ENCODE measurements at places on chromosomes 1 and 21.
A peak's percentile ranks its signal among the peaks of the same experiment; 100 is the strongest.

DNA sequence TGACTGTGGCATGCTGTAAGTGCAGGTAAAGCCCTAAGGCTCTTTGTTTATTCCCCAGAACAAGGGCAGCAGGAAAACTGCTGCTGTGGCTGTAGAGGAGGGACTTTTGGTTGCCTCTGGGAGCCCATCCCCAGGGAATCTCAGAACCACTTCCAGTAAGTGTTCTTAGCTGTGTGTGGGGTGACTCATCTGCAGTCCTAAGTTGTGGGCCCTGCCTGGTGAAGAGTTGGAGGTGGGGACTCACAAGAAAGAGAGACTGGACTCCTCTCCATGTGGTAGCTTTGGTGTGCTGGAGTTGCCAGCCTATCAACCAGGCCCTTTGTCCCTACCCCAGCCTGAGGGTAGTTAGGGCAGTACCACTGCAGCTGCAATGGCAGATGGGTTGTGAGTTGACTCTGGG is 24.0 kb upstream of the DENND1B start:
- no peak for DNase-seq

DNA sequence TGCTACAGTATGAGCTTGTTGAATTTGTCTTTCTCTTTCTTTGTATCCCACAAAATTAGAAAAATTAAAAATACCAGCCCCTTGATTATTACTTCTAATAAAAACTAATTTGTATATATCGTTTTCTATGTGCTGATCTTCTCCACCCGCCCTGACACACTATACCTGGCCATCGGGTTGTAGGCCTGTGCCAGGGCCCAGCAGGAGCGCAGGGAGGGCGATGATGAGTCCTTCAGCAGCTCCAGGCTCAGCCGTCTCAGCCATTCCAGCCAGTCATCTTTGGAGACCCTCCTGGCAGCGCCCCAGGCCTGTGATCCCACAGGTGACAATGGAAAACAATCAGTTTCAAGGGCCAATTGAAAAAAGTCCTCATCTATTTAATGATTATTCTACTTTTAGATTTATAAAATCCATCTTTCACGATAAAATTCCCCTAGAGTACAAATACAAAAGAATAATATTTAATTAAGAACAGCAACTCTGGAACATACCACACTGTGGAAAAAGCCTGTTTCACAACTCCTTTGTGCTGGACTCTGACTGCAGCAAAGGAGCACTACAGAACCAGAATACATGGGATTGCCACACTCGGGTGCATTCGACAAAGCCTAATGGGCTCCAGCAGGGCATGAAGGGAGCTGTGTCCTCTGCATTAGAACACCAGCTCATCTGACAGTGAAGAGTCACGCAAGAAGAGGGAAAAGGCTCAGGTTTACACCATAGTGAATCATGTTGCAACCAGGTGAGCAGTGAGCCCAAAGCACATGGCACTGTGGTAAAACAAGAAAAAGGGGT is 15.4 kb downstream of the ANGPTL7 start:
- no peak for DNase-seq

DNA sequence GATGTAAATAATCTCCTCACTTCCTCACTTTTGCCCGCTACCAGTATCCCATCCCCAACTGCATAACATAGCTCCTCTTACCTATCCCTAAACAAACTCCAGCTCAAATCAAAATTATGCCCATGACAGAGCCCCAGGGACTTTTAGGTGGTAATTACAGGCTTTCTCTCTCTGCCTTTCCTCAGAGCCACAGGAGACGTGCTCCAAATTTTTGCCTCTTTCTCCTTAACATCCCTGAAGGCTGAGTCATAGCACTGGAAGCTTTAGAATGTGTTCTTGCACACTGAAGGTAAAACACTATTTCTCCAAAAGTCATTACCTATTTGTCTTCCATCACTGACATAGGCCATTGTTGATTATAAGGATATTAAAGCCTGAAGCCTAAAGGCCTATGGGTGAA is 263.5 kb upstream of the PLD5 start:
- DNase-seq: no peak

- no peak for DNase-seq
These were observed 109.7 kb upstream of the IRF2BP2 start for GRCh38 chr1:234719454-234720251.

DNA sequence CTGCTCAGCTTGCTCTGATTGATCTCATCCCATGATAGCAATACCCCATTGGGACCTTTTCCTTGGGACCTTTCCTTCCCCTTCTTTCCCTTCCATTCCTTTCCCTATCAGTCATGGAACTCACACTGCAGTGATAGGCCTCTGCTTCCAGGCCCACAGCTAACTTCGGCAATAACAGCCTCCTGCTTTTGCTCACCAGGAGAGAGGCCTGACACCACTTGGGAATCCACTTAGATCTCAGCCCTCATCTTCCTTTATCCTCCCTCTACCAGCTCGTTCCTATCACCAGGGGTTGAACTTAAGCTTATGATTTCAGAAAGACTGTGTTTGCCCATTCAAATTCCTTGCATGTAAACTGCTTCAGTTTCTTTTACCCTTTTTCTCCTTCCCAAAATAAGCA is 11.0 kb upstream of the TIPRL start:
- no peak for DNase-seq

- DNase-seq: no peak
These were observed 109.3 kb downstream of the DMRTB1 start for GRCh38 chr1:53568540-53568939.

- no peak for DNase-seq
These were observed 3.4 kb upstream of the RNF19B start for GRCh38 chr1:32967888-32968568.

- no peak for DNase-seq
These were observed 103.7 kb upstream of the PRMT6 start for GRCh38 chr1:106952776-106953175.

- DNase-seq: no peak
These were observed 148.8 kb downstream of the SIPA1L2 start for GRCh38 chr1:232481091-232481490.

GRCh38 chr1:245546875-245547274 is 392.1 kb downstream of the KIF26B start:
- no peak for DNase-seq

GRCh38 chr1:117821382-117821755 is 108.1 kb downstream of the GDAP2 start:
- DNase-seq: no peak

DNA sequence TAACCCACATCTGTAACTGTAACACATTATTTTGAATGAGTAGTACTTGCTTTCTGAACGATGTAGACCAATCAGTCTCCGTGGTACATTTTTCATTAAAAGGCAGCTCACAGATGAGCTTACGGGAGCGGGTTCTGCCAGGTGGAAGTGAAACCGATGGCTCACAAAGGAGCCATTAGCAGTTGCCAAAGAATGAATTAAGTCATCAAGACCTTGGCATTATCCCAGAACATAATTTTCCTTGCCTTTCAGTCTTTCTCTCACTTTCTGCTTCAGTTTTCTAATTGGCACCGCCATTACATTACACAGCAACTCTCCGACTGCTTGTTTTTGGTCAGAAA is 33.5 kb upstream of the UTS2 start:
- no peak for DNase-seq

DNA sequence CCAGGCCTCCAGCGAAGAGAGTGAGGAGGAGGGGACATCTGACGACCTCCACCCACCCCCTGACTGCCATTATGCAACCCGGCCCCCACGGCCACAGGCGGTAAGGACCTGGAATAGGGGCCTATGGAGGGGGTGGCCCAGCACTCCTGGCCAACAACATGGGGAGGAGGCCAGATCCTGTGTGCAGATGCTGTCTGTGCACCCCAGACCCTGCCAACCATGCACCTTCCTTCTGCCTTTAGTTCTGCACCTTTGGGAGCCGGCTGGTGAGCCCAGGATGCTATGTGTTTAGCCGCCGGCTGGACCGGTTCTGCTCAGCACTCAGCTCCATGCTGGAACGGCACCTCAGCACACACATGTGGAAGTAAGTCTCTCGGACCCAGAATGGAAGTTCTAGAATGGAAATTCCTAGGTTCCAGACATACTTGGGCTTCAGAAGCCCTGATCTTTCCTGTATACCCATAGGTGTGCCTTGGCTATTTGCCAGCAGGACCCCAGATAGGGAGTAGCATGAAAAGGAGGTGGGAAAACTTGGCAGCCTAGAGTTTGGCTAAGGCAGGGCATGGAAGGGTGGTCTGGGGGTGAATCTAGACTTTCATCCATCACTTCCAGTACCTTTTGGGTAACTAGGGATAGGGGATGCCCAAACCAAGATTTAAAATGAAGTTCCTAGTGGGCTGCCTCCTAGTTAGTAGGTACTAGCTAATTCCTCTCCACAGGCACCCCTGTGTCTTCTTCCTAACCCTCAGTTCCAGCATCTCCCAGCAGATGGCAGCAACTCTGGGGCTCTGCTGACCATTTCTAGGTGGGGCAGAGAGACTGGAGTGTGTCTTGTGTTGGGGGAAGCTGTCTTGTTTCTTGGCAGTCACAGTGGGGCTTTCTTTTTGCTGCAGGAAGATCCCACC is 3.6 kb upstream of the CYB561D1 start:
- DNase-seq: peak; percentile 68

DNA sequence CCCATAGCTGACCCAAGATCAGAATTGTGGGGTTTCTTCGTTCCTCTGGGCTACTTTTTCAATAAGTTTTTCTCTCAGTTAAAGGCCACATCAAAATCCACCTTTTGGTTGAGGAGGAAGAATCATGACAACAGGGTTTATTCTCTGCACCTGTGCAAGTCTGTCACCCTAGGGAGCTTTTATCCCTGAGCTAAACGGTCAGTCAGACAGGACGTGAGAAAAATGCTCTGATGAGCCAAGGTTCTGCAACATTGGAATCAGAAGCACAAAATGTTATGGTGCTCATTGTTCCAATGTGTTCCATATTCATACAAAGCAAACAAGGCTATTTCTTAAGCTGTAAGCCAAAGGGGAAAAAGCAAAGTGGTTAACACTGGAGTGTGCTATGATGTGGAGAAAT is 7.4 kb upstream of the ERICH3 start:
- DNase-seq: no peak

GRCh38 chr21:33976082-33977016 is 60.7 kb upstream of the ATP5PO start:
- no peak for DNase-seq

- DNase-seq: no peak
These were observed 44.8 kb downstream of the PCNT start for GRCh38 chr21:46368533-46369285.

DNA sequence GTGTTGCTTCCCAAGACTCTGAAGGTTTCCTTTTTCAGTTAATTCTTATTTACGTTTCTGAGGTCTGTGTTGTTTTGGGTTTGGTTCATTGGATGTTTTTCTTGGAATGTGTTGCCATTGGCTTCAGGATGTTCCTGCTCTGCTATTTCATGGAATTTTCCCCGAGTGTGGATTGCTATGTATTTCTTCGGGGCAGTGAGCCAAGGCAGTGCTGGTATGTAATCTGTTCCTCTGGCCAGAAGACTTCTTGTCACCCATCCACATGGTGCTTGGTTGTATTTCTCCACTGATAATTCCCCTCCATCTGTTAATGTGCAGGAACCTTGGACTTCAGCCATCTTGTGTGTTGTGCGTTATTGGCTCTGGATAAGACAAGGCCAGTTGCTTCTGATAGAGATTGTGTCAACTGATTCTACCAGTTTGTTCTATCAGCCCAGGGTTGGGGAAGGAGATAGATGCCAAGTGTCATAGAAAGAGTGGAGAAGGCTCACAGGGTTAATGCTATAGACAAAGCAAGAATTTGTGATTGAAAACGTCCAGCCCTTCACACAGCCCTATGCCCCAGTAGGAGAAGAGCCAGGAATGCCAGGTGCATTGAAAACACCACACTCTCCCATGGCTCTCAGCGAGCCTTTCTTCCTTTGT is 505.2 kb downstream of the PLPP3 start:
- no peak for DNase-seq

DNA sequence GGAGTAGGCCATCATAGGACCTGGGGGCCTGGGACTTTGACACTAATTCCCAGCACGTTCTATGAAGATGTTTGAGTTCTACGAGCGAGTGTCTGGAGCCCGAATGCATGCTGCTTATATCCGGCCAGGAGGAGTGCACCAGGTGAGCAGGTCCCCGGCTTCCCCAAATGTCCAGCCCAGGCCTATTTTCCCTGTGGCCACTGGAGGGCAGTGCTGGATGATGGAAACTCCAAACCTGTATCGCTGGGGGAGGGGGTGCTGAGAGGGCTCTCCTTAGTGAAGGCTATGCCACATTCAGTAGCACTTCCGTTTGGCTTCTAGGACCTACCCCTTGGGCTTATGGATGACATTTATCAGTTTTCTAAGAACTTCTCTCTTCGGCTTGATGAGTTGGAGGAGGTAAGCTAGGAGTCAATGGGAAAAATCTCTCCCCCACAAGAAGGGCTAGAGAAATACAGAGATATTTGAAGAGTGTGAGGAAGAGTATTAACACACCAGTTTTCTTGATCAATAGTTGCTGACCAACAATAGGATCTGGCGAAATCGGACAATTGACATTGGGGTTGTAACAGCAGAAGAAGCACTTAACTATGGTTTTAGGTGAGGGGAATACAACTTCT is 5.2 kb upstream of the FCER1G start:
- peak; percentile 57 for DNase-seq

- no peak for DNase-seq
These were observed 24.1 kb upstream of the LCE5A start for GRCh38 chr1:152486400-152487006.

- no peak for DNase-seq
These were observed 21.3 kb upstream of the MNDA start for GRCh38 chr1:158809862-158810261.

- DNase-seq: no peak
These were observed 414.6 kb downstream of the LRRIQ3 start for GRCh38 chr1:73783352-73783751.

- no peak for DNase-seq
These were observed at the start of gene GCSAML for GRCh38 chr1:247548769-247549182. GCSAML (plus strand) TSS chr1:247549134; CDS start chr1:247549192, 58 bp downstream.

- no peak for DNase-seq
These were observed 4.0 kb downstream of the SHISAL2A start for GRCh38 chr1:52636721-52637695.

DNA sequence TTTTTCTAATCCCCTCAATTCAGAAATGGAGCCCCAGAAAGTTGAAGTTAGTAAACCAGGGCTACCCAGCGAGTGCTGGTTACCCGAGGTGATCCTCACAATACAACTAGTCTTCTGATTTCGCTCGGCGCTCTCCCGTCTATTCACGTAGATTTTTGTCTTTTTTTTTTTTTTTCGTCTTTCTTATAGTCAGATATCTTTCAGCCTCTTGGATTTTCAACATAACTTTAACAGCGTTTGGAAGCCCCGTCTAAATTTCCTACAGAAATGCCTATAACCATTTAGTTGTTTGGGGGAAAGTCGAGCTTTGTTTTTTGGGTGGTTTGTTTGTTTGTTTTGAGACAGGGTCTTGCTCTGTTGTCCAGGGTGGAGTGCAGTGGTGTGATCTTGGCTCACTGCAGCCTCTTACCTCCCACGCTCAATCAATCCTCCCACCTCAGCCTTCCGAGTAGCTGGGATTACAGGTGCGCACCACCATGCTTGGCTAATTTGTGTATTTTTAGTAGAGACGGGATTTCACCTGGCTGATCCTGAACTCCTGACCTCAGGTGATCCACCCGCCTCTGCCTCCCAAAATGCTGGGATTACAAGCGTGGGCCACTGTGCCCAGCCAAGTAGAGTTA is 818 bp upstream of the TMEM50B start:
- DNase-seq: no peak

GRCh38 chr1:44985747-44986359 is 542 bp downstream of the EIF2B3 start:
- DNase-seq: no peak

Measured in omental fat pad (tissue), 4 donors.